ENCODE measurements at places on chromosomes 4 and X. TPM values are rescaled to one million over a fixed set of nuclear protein-coding genes. Genes with fewer than 3 reads are reported as not detected.

- no peak overlapping the region for H3K27ac ChIP-seq
Observed at GRCh38 chr4:20046931-20047677, 204.6 kb upstream of the SLIT2 start.

DNA sequence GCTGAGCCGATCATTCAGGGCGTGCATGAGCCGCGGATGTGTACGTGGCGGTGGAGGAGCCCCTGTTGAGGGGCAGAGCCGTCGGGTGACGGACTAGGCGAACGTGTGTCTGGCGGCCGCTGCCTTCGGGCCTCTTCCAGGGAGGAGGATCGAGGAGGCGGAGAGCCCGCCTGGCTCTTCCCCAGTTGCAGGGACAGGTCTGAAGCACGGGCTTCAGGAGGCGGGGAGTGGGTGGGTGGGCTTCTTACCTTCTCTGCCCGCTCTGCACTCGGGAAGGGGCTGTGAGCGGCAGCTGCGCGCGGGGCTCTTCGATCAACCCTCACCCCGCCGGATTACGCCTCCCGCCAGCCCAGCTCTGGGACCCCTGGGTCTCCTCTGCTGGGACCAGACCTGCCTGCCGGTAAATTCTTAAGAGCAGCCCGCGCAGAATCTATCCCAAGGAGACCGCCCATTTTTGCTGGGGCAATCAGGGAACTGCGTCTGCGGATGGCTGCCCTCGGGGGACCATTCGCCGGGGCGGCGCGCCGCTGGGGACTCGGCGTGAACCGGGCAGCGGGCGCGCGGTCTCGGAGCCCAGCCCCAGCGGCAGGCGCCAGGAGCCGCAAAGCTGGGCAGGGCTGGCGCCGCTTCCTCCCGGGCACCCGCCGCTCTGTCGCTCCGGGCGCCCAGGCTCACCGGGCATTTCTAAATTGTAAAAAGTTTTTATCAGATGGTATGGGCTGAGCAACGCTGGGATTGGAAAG, 4.9 kb downstream of the PLAC8 start:
- DNase-seq: no peak
- H3K4me1 ChIP-seq: no peaks in the 10 kb centered on the region
- H3K4me3 ChIP-seq: peak overlapping the region; percentile 65
- no peaks in the 10 kb centered on the region for H3K36me3 ChIP-seq
- H3K27ac ChIP-seq: peak overlapping the region; percentile 62

GRCh38 chrX:12721042-12721441, 70.2 kb upstream of the PRPS2 start:
- no peaks in the 10 kb centered on the region for H3K36me3 ChIP-seq
- H3K27ac ChIP-seq: no peak overlapping the region
- no peaks in the 10 kb centered on the region for H3K4me1 ChIP-seq
- H3K4me3 ChIP-seq: no peak overlapping the region
- H3K27me3 ChIP-seq: no peaks in the 10 kb centered on the region

DNA sequence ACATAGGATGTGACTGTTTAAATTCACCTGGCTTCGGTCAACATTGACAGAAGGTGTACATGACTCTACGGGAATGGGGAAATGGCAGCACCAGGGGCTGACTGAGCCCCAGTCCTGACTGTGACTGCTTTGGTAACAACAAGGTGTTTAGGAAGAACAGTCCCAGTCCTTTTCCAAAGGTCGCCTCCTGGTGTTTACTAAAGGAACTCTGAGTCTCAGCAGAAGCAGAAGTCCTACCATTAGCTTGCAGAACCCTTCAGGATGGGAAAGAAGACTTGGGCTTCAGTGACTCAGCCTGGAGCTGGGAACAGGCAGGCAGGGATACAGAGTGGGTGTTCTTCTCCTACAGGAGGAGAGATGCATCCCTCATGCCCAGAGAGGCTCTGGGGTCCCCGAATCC, 103.3 kb downstream of the MGST2 start:
- H3K27me3 ChIP-seq: no peaks in the 10 kb centered on the region
- no peaks in the 10 kb centered on the region for H3K36me3 ChIP-seq

GRCh38 chrX:12548746-12549145, 242.5 kb upstream of the PRPS2 start:
- no peak overlapping the region for H3K4me3 ChIP-seq
- H3K36me3 ChIP-seq: no peaks in the 10 kb centered on the region
- H3K4me1 ChIP-seq: no peaks in the 10 kb centered on the region
- no peak overlapping the region for H3K27ac ChIP-seq
- H3K27me3 ChIP-seq: no peaks in the 10 kb centered on the region

DNA sequence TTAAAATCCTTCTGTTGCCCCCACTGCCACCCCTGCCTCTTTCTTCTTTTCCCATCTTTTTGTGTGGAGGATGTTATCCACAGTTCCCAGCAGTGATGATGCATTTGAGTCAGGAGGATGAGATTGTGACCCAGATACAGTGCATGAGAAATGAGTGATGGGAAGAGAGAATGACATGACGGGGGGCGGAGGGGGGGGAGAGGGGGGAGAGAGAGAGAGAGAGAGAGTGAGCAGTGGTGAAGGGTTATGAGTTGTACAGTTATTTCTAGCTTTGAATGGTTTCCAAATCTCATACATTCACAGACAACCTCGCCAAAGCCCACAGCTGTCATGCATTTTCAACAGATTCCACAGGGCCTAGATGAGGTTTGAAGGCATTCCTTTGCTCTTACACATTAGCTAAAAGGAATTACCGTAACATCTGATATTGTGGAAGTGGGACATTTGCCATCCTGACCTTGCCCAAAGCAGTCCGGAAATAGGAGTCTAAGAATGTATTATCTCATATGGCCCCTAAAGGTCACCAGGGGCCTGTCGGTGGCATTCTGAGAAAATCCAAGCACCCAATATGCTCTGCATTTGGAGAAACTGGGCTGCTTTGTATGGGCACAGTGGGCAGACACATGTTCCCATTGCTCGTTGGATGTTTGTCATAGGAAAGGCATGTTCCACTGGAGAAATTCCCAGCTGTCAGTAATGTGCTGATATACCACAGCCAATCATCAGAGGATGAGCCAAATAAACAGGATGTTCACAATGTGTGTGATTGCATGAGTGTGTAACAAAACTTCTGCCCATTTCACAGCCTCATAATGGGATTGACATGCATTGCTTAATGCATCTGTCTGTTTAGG, 435.8 kb downstream of the SPRY1 start:
- DNase-seq: no peak
- H3K27me3 ChIP-seq: no peaks in the 10 kb centered on the region
- H3K36me3 ChIP-seq: no peaks in the 10 kb centered on the region
- H3K4me3 ChIP-seq: no peak overlapping the region
- no peaks in the 10 kb centered on the region for H3K4me1 ChIP-seq
- H3K27ac ChIP-seq: peak overlapping the region; percentile 57

DNA sequence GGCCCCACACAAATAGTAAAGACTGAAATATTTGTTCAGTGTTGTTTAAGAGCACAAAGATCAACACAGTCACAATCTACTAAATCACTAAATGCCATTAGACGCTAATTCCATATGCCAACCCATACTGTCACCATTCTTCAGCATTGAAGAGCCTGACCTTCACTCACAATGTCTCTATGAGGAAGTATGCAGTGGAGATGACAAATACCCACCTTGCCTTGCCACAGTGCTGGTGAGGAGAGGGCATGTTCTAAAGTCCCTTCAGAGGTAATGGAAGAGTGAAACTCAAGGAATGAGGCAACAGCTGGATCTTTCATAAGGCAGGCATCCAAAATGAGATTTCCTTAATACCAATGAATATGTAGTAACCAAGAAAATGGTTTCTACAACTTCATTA, 50.4 kb downstream of the FRMD7 start:
- peaks cover 32% of the 10 kb centered on the region for H3K27me3 ChIP-seq
- H3K27ac ChIP-seq: no peak overlapping the region
- no peak for DNase-seq
- H3K4me1 ChIP-seq: no peaks in the 10 kb centered on the region
- H3K4me3 ChIP-seq: no peak overlapping the region
- H3K36me3 ChIP-seq: no peaks in the 10 kb centered on the region

- no peaks in the 10 kb centered on the region for H3K27me3 ChIP-seq
- no peak overlapping the region for H3K4me3 ChIP-seq
- no peaks in the 10 kb centered on the region for H3K4me1 ChIP-seq
- DNase-seq: no peak
- no peaks in the 10 kb centered on the region for H3K36me3 ChIP-seq
Observed at GRCh38 chrX:153454901-153455550, 9.2 kb upstream of the TREX2 start.

- H3K36me3 ChIP-seq: no peaks in the 10 kb centered on the region
- no peak for DNase-seq
- H3K4me1 ChIP-seq: no peaks in the 10 kb centered on the region
- H3K4me3 ChIP-seq: no peak overlapping the region
Observed at GRCh38 chr4:55887594-55887993, 34.1 kb downstream of the EXOC1 start.

DNA sequence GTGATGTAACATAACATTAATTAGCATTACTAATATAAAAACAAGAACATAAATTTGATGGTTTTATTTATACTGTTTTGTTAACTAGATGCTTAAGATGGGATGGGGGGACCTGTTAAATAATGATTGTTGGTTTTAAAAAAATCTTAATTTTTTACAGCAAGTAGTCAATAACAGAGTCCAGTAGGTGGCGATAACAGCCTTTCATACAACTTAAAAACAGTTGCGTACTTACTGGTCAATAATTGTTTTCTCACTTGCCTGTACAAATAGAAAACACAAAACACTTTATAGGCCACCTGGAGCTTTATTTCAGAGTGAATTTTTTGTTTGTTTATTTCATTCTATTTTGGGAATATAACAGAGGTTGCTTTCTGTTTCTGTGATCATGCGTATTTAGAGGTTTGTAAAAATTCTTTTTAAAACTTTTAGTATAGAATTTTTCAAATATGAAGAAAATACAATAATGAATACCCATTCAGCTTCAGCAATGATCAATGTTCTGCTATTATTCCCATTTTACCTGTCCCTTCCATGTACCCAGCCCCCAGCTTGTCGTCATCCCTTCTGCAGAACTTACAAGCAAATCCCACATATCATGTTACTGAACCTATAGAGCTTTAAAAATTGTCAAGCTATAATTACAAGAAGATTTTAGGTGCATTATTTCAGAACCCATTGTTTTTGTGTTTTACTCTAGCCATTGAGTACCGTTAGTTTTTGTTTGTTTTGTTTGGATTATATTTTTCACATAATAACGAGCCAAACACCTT, 97.1 kb downstream of the MRPL1 start:
- no peak overlapping the region for H3K27ac ChIP-seq
- H3K4me3 ChIP-seq: peak overlapping the region; percentile 9
- no peak for DNase-seq
- H3K36me3 ChIP-seq: no peaks in the 10 kb centered on the region
- H3K4me1 ChIP-seq: no peaks in the 10 kb centered on the region

DNA sequence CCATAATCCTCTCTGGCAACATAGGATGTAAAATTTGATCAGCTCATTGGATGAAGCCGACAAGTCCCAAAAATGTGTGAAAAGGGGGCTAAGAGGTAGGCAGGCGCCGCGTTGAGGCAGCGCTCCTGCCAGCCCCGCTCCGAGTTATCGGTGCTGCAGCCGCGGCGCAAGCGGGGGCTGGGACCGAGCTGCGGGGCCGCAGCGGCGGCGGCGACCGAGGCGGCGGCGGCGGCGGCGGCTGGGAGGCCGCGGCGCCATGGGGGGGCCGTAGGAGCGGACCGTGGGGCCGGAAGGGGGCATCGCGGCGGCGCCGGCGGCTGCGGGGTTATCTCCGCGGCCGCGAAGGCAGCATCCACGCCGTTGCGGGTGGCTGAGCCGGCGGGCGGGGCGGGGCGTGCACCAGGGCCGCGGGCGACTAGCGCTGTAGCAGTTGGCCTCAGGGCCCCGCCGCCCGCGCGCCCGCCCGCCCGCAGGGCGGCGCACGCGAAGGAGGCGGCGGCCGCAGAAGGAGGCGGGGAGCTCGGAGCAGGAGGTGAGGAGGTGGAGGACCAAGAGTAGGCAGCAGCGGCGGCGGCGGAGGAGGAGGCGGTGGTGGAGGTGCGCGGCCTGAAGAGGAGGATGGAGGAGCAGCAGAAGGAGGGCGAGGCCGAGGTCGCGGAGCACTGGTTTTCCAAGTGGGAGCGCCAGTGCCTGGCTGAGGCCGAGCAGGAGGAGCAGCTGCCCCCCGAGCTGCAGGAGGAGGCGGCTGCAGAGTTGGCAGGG, 126.0 kb upstream of the CXorf66 start:
- H3K36me3 ChIP-seq: no peaks in the 10 kb centered on the region
- H3K4me3 ChIP-seq: peak overlapping the region; percentile 33
- H3K27me3 ChIP-seq: peaks cover 42% of the 10 kb centered on the region
- H3K4me1 ChIP-seq: no peaks in the 10 kb centered on the region
- DNase-seq: no peak

- H3K27ac ChIP-seq: no peak overlapping the region
- H3K4me3 ChIP-seq: no peak overlapping the region
- H3K4me1 ChIP-seq: no peaks in the 10 kb centered on the region
- no peaks in the 10 kb centered on the region for H3K27me3 ChIP-seq
- DNase-seq: no peak
- no peaks in the 10 kb centered on the region for H3K36me3 ChIP-seq
Observed at GRCh38 chr4:107885865-107886264, 45.5 kb upstream of the CYP2U1 start.

DNA sequence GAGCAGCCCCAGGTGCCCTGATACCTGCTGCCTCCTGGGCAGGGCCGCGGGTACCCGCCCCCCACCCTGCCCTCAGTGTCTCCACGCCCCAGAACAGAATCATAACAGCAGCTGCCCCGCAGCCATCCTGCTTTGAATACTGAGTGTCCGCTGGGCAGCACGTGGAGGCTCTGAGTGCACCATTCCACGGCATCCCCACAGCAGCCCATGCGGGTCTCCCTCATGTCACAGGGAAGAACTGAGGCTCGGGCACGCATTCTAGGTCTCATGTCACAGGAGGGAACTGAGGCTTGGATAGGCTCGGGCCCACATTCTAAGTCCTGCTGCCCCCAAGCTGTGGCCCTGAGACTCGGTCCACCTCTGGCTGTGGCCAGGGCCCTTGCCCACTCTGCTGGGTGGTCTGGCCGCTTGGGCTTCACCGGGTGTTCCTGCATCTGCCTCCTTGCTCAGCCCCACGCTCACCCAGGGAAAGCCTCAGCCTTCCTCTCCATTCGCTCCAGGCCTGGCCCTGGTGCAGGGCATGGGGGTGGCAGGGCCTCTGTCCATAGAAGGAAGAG, 221.6 kb upstream of the PSAPL1 start:
- no peak overlapping the region for H3K4me3 ChIP-seq
- H3K4me1 ChIP-seq: no peaks in the 10 kb centered on the region
- H3K36me3 ChIP-seq: no peaks in the 10 kb centered on the region
- H3K27me3 ChIP-seq: peaks cover 18% of the 10 kb centered on the region

The NAP1L3 gene
- total RNA-seq: 0.98 TPM

The PNMA6A gene
- 0.73 TPM for total RNA-seq

The SPP1 gene
- total RNA-seq: 508 TPM
